ENCODE measurements at places on chromosomes 2 and 18. TPM values are rescaled to one million over a fixed set of nuclear protein-coding genes. Genes with fewer than 3 reads are reported as not detected.
A peak's percentile ranks its signal among the peaks of the same experiment; 100 is the strongest.

GRCh38 chr2:3476985-3477327 lies 42.4 kb downstream of the ADI1 start:
- DNase-seq: no peak

DNA sequence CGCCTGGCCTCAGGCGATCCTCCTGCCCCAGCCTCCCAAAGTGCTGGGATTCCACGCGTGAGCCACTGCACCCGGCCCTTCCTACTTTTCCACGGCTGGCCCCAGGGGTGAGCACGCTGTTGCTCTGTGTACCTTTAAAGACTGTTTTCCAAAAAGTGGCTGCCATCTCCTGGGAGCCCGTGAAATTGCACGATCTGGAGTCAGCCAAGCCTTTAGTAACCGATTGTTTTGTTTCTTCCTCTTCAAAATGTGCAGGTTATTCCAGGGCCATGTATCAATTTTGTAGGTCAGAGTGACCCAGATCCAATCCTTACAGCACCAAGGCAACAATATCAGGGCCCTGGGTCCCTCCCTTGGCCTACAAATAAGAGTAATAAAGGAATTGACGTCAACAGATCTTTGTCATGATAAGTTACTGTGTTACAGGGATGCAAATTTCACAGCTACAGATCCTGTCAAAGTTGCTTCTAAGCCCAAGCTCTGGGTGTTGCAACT lies 135.6 kb upstream of the ZNF236 start:
- DNase-seq: peak; percentile 85

- DNase-seq: no peak
Measured at GRCh38 chr2:97900806-97901205, 94.9 kb downstream of the TMEM131 start.

DNA sequence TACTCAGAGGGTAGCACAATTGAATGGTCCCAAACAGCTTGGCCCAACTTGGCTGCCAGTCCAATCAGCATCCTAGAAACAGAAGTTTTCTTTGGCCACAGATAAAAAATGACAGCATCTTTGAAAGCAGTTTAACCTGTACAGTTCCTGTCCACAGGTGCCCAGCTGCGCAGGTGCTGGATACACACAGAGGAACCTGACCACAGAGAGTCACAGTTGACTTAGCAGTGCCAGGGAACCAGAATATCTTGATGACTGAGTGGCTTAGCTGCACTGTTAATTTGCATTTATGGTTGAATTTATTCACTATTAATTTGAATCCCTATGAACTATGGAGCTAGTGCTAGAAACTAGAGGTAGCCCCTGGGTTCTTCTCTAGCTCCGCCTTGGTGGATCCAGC lies 93.7 kb downstream of the TPGS2 start:
- no peak for DNase-seq

- DNase-seq: no peak
Measured at GRCh38 chr2:68151037-68151436, 6.7 kb upstream of the PNO1 start.

PARD3B gene
- total RNA-seq: 2.5 TPM

DNA sequence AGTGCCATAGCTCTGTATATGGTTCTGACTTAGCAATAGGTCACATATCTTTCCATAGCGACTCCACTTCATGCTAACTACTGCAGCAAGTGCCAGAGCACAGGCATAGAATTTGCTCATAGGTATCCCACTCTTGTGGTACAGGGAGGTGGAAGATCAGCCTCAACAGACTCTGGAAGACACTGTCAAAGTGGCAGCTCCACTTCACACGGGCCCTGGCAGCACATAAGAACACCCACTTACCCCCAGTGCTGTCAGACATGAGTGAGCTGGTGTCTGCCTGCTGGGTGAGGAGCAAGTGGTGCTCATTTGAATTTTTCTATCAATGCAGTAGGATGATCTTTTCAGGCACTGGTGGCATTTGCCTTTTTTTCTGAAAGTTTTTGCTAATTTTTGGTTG lies 48.6 kb downstream of the BCL2L11 start:
- peak; percentile 26 for DNase-seq

DNA sequence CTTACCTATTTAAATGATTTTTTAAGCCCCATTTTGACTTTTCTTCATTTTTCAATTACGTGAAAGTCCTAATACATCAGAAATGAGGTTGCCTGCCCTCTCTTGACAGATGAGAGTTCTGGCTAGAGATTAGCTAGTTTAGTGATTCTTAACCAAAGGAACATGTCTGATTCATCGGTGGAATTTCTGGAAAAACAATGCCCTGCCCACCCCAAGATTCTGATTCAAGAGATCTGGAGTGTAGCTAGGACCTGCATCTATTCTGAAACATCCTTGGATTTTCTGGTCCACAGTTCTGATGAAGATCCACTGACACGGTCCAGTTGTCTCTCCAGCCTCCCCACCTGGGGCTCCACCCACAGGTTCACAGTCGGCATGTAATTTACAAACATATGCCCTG lies 111.2 kb downstream of the KLF7 start:
- DNase-seq: no peak

DNA sequence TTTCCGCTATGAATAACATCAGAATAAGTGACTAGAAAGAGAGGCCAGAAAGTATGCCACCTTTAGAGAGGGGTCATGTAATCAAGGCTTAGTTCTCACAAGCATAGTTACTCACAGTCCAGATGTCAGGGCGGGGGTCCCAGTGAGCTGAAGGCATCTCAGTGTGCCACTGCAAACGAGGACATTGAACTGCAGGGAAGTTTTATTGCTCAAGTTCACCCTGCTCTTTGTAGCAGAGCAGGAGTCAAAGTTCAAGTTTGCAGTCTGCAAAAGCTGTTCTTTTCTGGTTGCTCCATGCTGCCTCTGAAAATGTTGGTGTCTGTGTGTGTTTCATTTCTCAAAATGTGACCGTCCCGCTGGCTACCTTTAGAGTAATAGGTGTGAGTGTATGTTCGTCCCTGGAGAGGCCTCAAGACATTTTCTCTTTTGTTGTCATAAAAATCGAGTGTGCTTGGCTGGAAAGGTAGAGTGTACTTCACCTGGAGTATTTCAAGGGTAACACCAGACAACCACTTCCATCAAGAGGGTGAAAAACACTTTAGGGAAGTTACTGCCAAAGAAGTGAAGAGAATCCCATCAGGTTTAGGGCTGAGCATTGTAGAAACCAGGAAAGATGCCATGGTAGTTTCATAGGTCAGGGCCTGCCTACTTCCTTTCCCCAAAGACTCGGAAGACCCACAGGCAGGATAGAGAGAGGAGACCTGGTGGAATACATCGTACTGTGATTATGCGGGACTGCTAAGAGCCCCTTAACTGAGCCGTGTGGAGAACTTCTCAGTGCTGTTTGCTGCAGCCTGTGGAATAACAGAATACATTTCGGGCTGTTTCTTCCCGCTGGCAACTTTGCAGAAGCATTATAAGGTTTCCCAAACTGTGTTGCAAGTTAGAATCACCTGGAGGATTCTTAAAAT lies 89.9 kb downstream of the LYPD6 start:
- no peak for DNase-seq

GRCh38 chr18:45106331-45106774 lies 425.7 kb downstream of the SETBP1 start:
- no peak for DNase-seq

CELF4 gene
- total RNA-seq: 6.7 TPM

KANSL1L gene
- total RNA-seq: 31.3 TPM

GRCh38 chr18:77478646-77479442 lies 229.2 kb downstream of the GALR1 start:
- DNase-seq: no peak

MITD1 gene
- 42.1 TPM for total RNA-seq

GRCh38 chr2:131037398-131038257 lies 55.6 kb downstream of the FAM168B start:
- DNase-seq: no peak

GPR35 gene
- 0.71 TPM for total RNA-seq
